ENCODE measurements at places on chromosomes 6 and 20. TPM values are rescaled to one million over a fixed set of nuclear protein-coding genes. Genes with fewer than 3 reads are reported as not detected.
A peak's percentile ranks its signal among the peaks of the same experiment; 100 is the strongest.

GRCh38 chr20:57656252-57656820, 36.1 kb upstream of the ZBP1 start:
- H3K27ac ChIP-seq = no peak overlapping the region
- no peaks in the 10 kb centered on the region for H3K27me3 ChIP-seq
- no peak for DNase-seq
- peaks cover 9% of the 10 kb centered on the region for H3K4me1 ChIP-seq
- H3K36me3 ChIP-seq = no peaks in the 10 kb centered on the region

GRCh38 chr6:33619166-33619840, 1.8 kb upstream of the ITPR3 start:
- no peaks in the 10 kb centered on the region for H3K4me1 ChIP-seq
- H3K4me3 ChIP-seq = no peak overlapping the region
- no peak overlapping the region for H3K27ac ChIP-seq
- DNase-seq = no peak
- H3K27me3 ChIP-seq = no peaks in the 10 kb centered on the region
- H3K36me3 ChIP-seq = no peaks in the 10 kb centered on the region

DNA sequence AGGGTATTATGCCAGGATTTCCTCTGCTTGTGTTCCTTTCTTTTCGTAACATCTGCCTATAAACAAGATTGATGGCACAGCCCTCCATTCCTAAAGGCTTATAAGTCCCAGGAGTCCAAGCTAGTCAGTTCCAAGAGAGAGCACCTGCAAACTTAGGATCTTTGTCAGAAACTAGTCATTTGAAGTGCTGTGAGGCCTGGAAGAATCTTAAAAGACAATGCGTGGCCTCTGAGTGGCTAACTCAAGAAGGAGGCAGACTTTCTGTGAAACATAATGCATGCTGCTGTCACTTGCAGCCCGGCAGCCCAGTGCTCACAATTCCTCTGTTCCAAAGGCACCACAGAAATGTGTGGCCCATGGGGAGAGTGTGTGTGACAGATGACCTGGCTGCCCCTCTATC, 135.0 kb upstream of the SUPT3H start:
- no peak overlapping the region for H3K4me3 ChIP-seq
- no peak for DNase-seq
- no peak overlapping the region for H3K27ac ChIP-seq
- no peaks in the 10 kb centered on the region for H3K27me3 ChIP-seq
- no peaks in the 10 kb centered on the region for H3K36me3 ChIP-seq
- H3K4me1 ChIP-seq = no peaks in the 10 kb centered on the region

GRCh38 chr6:6751619-6752023, 163.1 kb downstream of the LY86 start:
- H3K36me3 ChIP-seq = no peaks in the 10 kb centered on the region
- H3K27me3 ChIP-seq = no peaks in the 10 kb centered on the region
- no peak overlapping the region for H3K27ac ChIP-seq
- peaks cover 9% of the 10 kb centered on the region for H3K4me1 ChIP-seq
- no peak overlapping the region for H3K4me3 ChIP-seq

- H3K4me3 ChIP-seq = no peak overlapping the region
- H3K27ac ChIP-seq = no peak overlapping the region
- no peak for DNase-seq
- H3K36me3 ChIP-seq = no peaks in the 10 kb centered on the region
- H3K27me3 ChIP-seq = no peaks in the 10 kb centered on the region
- no peaks in the 10 kb centered on the region for H3K4me1 ChIP-seq
Measured at GRCh38 chr6:125850361-125850760, 59.6 kb downstream of the NCOA7 start.

DNA sequence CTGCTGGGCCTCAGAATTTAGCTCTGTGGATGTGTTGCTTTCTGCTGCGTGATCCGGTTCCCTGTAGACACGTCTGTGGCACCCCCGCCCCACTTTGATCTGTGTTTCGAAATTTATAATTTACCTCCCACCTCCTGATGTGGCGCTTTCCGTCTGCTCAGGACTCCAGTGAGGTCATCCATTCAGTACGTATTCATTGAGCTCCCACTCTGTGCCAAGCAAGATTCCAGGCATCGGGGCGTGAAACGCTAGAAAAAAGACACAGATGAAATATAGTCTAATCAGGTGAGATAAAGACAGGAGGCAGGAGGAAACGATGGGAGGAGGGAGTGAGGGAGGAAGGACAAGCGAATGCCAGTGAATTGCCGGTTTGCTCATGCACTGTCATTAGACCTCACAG, 431.9 kb upstream of the SULF2 start:
- H3K36me3 ChIP-seq = no peaks in the 10 kb centered on the region
- no peaks in the 10 kb centered on the region for H3K27me3 ChIP-seq

DNA sequence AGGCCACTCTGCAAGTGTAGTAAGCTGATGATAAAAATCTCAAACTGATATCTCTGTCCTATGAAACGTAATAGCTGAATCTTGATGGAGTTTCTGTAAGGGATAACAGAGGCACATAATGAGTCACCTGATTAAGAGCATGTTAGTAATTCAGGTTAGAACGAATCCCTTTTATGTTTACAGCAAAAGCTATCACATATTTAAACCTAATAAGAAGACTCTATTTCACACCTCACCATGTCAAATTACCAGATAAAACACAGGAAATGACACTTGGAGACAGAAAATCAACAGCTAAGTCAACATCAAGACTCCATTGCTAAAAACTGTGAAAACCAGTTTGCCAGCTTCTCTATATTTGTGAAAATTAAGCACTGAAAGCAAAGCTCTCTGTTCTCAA, 11.8 kb downstream of the CST7 start:
- no peak overlapping the region for H3K27ac ChIP-seq
- no peaks in the 10 kb centered on the region for H3K27me3 ChIP-seq
- no peak overlapping the region for H3K4me3 ChIP-seq
- no peaks in the 10 kb centered on the region for H3K36me3 ChIP-seq
- no peaks in the 10 kb centered on the region for H3K4me1 ChIP-seq

- H3K27me3 ChIP-seq = no peaks in the 10 kb centered on the region
- H3K27ac ChIP-seq = no peak overlapping the region
- peak; percentile 34 for DNase-seq
- H3K4me3 ChIP-seq = peak overlapping the region; percentile 90
- no peaks in the 10 kb centered on the region for H3K36me3 ChIP-seq
- peaks cover 5% of the 10 kb centered on the region for H3K4me1 ChIP-seq
Measured at GRCh38 chr20:38747495-38748096, 664 bp upstream of the ACTR5 start.

- H3K4me1 ChIP-seq = no peaks in the 10 kb centered on the region
- no peaks in the 10 kb centered on the region for H3K27me3 ChIP-seq
- H3K36me3 ChIP-seq = no peaks in the 10 kb centered on the region
- no peak for DNase-seq
- H3K27ac ChIP-seq = no peak overlapping the region
Measured at GRCh38 chr20:14879020-14879697, 541.7 kb upstream of the FLRT3 start.

The PDYN gene
- not detected for total RNA-seq

The LTB gene
- total RNA-seq = 0.48 TPM

The RAMACL gene
- total RNA-seq = 1.3 TPM

The BANF2 gene
- not detected for total RNA-seq

The CUL9 gene
- total RNA-seq = 30.0 TPM

The NINL gene
- total RNA-seq = 22.2 TPM

The ERVFRD-1 gene
- not detected for total RNA-seq

Data from ovary (tissue), 10 donors.